Cardiac septum (tissue), 1 donor: ENCODE measurements at places on chromosomes 5 and 9. TPM values are rescaled to one million over a fixed set of nuclear protein-coding genes. Genes with fewer than 3 reads are reported as not detected.

Gene ORM1
- not detected for total RNA-seq

- DNase-seq, result no peak
Observed at GRCh38 chr5:73617510-73618279, 8.3 kb upstream of the ARHGEF28 start.

Gene IGIP
- 15.9 TPM for total RNA-seq

Gene PLEKHG4B
- 0.03 TPM for total RNA-seq

DNA sequence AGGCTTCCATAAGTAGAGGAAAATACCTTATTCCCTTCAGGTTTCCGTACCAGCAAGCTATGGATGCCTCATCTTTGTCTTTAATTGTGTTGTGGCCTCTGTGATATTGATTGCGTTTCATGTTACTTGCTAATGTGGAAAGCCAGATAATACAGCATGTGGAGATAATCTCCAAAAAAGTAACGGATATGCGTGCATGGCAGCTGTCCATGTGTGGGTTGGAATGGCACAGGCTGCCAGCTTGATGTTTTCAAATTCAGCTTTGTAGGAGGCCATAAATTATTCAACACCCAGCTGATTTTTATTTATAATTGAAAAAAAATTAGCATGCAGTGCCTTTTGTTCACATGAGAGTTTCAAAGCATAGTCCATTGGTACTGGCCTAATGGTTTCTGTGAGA is 144.9 kb downstream of the GIN1 start:
- no peak for DNase-seq

GRCh38 chr5:87155106-87155505 is 112.6 kb upstream of the RASA1 start:
- DNase-seq, result no peak

Gene TLR4
- total RNA-seq, result 7.5 TPM

GRCh38 chr9:34591917-34592866 is 2.7 kb upstream of the CNTFR start:
- DNase-seq, result no peak

- no peak for DNase-seq
Observed at GRCh38 chr5:96149546-96149945, 187.9 kb upstream of the ELL2 start.

DNA sequence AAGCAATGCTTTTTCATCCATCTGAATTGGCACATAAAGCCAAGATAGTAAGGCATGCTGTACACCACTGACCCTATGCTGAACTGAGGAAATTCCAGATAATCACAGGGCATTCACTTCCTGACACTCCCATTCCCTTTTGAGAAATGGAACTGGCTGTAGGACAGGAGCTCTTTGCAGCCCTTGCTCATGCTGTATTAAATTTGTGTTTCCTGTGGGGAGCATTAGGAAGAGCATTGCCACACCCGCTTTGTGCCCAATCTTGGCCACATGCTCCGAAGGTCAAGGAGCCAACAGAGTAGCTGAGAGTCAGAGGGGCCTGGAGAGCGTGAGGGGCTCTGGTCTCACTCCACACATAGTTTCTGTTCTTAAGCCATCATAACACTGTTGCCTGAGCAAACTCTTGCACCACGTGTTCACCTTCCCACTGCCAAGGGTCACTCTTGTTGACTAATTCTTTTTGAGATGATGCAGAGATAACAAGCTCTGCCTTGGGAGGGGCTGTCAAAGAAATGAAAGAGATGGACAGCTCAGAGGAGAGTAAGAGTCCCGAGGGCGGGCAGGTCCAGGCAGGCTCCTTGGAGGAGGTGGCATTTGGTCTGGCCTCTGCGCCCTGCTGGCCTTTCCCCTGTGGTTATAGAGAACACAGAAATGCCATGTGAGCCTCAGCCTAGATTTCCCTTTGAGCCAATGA is 31.7 kb upstream of the ARAP3 start:
- DNase-seq, result peak; percentile 59

Gene MOB3B
- total RNA-seq, result 0.51 TPM

DNA sequence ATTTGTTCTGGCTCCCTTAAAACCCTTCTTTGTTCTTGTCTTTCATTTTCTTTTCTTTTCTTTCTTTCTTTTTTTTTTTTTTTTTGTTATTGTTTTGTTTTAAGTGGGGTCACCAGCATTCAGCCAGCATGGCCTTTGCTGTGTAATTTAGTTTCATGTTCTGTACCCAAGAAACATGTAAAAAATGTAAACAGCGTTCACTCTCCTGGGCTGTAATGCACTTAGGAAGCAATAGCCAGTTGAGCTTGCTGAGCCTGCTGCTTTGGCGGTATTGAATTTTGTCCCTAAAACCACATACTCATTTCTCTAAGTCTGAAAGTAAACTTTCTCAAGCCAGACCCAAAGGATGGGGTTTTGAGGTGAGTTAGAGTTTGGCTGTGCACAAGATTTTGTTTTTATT is 158.6 kb downstream of the PAPPA start:
- no peak for DNase-seq

Gene FCN2
- total RNA-seq, result not detected

- no peak for DNase-seq
Observed at GRCh38 chr9:108468364-108468763, 387.4 kb downstream of the ACTL7B start.

DNA sequence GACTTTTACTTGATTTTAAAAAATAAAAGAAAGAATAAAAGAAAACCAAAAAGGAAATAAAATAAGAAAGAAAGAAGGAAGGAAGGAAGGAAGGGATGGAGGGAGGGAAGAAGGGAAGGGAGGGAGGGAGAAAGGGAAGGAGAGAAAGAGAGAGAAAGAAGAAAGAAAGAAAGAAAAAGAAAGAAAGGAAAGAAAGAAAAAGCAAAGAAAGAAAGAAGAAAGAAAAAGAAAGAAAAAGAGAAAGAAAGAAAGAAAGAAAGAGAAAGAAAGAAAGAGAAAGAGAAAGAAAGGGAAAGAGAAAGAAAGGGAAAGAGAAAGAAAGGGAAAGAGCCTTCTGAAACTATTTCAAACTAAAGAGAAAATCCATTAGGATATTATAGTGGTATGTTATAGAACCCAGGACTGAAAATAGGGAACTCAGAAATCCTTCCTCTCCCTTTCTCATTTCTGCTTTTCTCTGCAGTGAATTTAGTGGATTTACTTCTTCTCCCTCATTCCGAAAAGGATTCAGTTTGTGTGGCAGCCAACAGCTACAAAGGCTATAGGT is 414.7 kb upstream of the CCNG1 start:
- DNase-seq, result no peak

- peak; percentile 92 for DNase-seq
Observed at GRCh38 chr9:98867429-98868168, 60.1 kb downstream of the GALNT12 start.

DNA sequence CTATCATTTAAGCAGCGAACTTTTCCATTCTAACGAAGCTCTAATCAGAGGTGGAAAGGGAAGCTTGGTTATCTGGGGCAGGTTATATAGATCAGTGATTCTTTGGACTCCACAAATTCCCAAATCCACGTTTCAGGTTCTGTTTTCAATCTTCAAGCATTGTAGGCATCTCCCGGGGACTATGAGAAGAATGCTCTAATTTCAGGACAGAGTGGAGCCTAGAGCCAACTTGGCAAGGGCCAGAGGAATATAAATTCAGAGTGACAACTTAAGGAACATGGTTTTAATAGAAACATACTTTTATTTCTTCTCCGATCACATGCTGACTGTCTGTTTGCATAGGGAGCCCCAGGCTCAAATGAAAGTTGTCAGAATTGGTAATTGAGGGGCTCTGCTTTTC is 514.0 kb upstream of the KLF4 start:
- no peak for DNase-seq
